ENCODE measurements at places on chromosomes 2 and 18.

DNA sequence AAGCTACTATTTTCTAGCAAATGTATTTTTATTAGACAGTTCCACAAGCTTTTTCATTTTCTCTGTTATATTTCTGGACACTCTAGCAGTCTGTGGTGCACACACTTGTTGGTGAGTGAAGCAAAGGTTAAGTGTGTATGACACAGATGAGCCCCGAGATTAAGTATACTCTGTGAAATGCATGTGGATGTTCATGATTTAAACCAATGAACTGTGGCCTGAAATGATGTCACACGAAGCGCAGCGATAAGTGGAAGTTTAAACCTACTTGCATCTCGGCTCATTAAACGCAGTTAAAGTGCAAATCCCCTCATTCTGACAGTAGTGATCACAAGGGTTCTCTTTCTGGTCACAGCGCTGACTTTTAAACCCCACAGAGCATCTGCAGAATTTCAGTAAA, 1488.8 kb upstream of the NXPH2 start:
- no peak for DNase-seq

DNA sequence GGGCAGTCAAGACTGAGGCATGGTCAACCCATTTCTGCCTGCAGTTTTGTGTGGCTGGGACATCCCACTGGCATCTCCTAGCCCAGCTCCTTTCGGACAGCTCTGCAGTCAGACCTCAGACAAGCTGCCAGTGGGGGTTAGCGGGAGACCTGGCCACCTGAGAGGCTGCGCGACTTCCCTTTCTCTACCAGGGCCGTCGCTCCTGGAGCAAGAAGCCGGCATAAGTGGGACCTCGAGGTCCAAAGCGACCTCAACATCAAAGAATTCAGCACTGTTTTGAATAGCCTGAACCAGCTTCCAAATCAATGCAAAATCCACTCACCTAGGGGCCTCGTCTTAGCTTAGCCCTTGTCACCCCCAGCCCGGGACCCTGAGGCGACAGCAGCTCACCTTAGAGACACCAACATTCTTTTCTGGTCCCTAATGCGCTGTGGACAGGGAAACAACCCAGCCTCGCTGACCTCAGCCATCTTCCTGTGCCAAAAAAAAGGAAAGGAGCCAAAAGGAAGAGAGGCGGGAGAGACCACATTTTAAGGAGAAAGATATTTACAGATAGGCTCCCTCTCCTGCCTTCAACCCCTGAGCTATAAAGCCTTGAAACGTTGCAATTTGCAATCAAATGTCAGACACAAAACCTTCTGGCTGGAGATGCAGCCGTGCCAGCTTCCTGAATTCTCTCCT, 81.2 kb downstream of the GFPT1 start:
- DNase-seq: no peak

GRCh38 chr18:55088000-55088401, 128.7 kb upstream of the CCDC68 start:
- DNase-seq: no peak

GRCh38 chr2:179440642-179441251, 176.1 kb upstream of the SESTD1 start:
- DNase-seq: no peak

DNA sequence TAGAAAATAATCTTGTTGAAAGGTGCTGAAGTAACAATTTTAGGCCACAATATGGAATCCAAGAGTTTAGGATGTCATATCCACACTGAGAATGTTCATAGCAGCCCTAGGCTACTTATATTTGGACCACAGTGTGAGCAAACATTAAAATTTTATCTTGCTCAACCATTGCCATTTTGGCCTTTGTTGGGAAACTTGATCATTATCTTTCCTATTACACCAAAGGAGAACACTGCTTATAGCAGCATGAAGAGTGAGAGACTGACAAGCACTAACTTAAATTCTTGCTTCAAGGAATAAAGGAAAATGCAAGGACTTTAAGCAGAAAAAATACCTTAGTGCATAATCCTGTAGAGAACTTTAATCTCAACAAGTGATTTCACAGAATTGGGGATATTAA, 86.3 kb upstream of the LRRTM4 start:
- no peak for DNase-seq

DNA sequence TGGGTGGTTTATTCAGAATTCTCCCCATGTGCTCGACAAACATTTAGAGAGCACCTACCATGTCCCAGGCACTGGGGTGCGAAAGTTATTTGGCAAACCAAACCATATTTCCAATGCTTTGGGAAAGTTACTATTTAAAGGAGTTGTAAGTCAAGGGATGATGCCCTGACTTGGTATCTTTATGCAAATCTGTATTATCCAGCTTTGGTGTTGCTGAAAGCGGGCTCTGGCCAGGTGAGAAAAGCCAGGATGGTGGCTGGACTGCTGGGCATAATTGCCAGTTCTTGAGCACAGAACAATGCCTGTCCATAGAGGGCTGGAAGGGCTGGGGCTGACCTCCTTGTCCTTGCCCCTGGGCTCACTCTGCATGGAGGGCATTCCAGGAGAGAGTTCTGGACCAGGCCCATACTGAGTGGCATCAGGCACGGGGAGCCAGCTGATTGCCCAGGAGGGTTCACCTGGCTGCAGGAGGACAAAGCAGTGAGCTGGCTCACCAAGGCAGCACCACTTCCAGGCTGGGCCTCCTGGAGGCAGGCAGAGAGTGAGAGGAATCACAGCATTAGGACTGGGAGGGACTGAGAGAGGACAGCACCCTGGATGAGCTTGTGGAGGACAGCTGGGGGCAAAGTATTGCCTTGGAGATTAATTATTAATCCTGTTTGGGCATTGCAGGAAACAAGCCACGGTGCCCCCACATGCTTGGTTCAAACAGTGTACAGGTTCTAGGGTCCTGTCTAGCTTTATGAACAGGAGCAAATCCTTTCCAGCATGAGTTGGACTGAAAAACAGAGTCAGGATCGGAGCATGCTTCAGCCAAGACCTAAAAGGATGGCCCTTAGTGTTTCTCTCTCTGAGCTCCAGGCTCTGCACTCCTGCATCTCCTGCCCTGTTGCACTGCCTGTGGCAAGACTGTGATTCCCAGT, 7.1 kb downstream of the KHK start:
- DNase-seq: no peak

GRCh38 chr2:51960841-51961335, 929.0 kb upstream of the NRXN1 start:
- DNase-seq: no peak

DNA sequence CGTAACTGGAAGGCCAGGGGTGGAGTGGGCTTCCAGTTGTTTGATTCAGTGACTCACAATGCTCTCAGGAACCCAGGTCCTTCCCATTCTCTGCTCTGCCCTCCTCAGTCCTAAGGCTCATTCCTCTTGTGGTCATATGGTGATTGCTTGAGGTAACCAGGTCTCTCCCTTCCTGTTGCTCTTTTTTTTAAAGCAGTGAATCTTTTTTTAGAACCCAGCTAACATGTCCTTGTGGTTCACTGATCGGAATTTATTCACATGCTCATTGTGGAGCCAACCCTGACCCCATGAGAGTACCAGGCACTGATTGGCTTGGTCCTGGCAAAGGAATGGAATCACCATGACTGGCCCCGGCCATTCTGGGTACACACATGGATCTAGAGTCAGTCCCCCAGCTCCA, 7.4 kb downstream of the THNSL2 start:
- no peak for DNase-seq

DNA sequence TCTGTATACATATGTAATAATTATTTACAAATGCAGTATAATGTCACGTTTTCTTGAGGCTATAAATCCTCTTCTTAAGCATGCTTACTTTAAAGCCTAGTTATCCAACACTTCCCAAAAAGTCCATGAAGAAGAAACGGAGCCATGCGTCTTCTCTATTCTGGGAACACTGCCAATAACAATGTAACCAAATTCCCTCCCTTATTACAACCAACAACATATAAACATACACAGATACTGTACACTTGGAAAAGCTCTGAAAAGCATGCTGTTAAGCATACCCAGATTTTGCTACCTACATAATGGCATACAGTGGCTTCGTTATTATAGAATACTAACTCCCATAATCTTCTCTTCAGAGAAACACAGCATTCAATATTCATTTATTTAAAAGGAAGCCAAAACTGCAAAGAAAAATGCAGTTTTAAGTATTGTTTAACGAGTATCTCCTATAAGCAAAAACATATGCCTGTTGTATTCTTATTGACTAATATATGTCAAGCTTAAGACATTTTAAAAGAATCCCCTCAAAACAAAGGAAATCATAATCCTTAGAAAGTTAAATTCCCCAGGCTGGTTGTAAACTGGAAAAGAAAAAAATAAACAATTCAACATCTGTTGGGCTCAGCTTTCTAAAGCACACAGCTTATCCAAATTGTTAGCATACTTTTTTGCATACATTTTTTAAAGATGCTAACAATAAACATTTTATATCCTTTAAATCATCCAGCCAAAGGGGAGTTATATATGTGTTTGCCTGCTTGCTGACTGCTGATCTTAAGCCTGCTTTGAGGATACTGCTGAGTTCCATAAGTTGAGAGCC, 83.4 kb downstream of the SLC25A12 start:
- DNase-seq: no peak

GRCh38 chr2:211503856-211504255, 947.5 kb downstream of the CPS1 start:
- DNase-seq: no peak

DNA sequence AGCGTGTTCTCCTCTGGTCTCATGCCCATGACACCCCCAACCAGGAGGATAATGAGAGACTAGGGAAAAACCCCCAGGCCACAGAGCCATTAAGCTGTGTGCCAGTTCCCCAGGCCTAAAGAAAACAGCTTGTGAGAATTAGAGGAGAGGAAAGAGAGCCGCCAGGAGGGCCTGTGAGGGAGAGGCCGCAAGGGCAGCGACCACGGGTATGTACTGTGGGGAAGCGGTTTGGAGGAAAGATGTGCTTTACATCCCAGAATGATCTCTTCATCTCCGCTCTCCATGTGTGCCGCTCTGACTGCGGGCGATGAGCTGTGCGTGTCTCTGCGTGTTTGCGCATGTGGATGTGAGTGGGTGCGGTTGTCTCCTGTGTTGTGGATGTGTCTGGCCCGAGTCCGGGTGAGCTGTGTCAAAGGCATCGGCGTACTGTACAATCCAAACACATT, 82.9 kb downstream of the DYSF start:
- DNase-seq: no peak

DNA sequence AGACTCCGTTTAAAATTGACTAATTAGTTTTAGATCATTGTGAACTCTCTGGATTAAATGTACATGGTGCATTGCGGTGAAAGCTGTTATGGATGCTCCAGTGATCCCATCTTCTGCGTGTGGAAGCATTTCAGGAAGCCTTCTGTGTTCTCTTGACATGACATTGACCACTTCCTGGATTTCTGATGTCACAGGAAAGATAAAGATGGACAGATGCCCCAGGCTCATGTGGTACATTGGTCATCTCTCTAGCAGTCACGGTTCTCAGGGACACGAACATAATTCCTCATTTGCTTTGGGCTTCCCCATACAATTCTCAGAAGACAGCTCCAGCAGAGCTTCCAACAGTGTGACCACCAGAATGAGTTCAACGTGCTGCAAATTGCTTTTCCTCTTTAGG, 26.9 kb downstream of the AGAP1 start:
- no peak for DNase-seq

GRCh38 chr2:80530442-80531064, 226.0 kb upstream of the LRRTM1 start:
- DNase-seq: no peak

GRCh38 chr18:45539491-45539891, 75.8 kb upstream of the SLC14A2 start:
- no peak for DNase-seq

- DNase-seq: peak; percentile 1
Observed at GRCh38 chr2:201795607-201796477, 10.5 kb upstream of the CDK15 start.

DNA sequence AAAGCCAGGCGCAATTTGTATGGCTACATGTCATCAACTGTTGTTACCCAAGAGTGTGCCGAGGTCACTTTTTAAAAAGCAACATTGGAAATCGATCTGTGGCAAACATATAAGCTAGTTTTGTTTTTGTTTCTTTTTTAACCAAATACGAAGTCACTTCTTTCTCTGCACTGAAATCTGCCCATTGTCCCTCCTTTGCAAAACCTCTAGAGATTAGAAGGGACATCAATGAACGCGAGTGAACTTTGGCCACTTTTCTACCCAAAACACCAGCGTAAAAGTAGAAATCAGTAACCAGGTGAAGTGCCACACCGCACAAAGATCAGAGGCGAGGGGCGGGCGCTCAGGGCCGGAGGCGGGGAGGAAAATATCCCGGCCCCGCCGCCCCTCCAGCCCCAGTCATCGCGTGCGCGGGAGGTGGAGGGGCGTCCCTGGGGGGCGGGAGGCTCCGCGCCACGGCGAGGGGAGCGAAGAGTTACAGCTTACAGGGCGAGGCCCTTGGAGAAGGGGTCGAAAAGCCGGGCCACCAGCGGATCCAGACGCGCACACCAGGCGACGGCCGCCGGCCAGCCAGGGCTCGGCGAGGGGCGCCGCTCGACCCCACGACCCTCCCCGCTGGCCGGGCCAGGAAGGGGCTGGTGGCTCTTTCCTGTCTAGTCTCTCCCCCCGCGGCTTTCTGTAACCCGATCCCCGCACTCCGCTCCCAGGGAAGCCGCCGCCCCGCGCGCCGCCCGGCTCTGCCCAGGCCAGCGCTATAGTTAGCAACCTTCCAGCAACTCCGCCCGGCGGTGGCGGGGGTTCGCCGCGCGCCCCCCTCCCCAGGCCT, 993 bp downstream of the RBMS1 start:
- peak; percentile 51 for DNase-seq

- no peak for DNase-seq
Observed at GRCh38 chr2:85959826-85960225, 71.0 kb upstream of the ST3GAL5 start.

GRCh38 chr18:37390687-37391086, 174.9 kb downstream of the CELF4 start:
- no peak for DNase-seq

- no peak for DNase-seq
Observed at GRCh38 chr2:35873921-35874320, 481.7 kb upstream of the CRIM1 start.

- no peak for DNase-seq
Observed at GRCh38 chr2:164711766-164712138, 90.5 kb upstream of the GRB14 start.

DNA sequence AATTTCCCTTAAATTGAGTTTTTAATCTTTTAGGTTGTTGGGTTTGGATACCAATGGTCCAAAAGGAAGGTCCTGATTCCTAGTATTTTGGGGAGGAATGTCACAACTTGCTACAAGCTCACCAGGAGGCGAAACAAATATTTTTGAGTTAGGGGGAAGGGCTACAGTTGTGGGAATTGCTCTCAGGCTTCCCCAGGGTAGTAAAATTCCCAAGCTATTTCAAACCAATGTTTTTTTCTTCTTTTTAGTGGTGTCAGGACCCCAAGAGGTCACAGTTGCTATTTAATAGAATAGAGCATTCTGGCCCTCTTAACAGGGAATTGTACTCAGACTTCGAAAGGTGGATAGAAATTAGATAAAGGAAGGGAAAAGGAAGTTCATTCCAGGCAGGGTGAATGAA, 68.5 kb upstream of the ST3GAL5 start:
- DNase-seq: no peak

DNA sequence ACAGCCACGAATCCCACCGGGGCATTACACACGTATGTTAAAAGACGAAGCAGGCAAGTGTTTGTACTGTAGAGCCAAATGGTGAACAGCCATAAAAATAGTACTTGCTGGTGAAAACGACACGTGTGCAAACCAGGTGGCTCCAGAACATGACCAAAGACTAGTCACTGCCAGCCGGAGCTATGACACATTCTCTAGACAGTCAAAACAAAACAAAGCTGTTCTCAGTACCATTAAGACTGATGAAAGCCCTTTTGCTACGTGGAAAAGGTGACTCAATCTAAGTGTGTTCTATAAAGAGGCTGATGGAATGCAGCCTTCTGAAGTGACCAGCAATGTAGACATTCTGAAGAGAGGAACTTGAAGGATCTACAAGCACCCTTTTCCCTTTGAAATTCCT, 367.7 kb upstream of the NETO1 start:
- DNase-seq: peak; percentile 35

Measured in T1000 (cell line).